ENCODE measurements at places on chromosomes 1 and 21. TPM values are rescaled to one million over a fixed set of nuclear protein-coding genes. Genes with fewer than 3 reads are reported as not detected.

Gene CD5L
- not detected for total RNA-seq

Gene IL20
- total RNA-seq = not detected

Gene PTPN7
- total RNA-seq = 302 TPM

Gene VANGL2
- not detected for total RNA-seq

Gene CFHR4
- not detected for total RNA-seq

Gene FNDC5
- total RNA-seq = not detected

Gene TCEA3
- 5.5 TPM for total RNA-seq

Gene RAB25
- not detected for total RNA-seq

Gene EDN2
- not detected for total RNA-seq
